Activated CD4-positive, alpha-beta T cell treated with anti-CD3 and anti-CD28 coated beads for 1 hour (primary cell): ENCODE measurements at places on chromosomes 16 and 17.

GRCh38 chr16:74698222-74698621 is 2.4 kb downstream of the MLKL start:
- DNase-seq: no peak

GRCh38 chr17:31549121-31549524 is 157.6 kb downstream of the RAB11FIP4 start:
- DNase-seq: no peak

- DNase-seq: no peak
These were observed 2.7 kb downstream of the MPRIP start for GRCh38 chr17:17044846-17045561.

DNA sequence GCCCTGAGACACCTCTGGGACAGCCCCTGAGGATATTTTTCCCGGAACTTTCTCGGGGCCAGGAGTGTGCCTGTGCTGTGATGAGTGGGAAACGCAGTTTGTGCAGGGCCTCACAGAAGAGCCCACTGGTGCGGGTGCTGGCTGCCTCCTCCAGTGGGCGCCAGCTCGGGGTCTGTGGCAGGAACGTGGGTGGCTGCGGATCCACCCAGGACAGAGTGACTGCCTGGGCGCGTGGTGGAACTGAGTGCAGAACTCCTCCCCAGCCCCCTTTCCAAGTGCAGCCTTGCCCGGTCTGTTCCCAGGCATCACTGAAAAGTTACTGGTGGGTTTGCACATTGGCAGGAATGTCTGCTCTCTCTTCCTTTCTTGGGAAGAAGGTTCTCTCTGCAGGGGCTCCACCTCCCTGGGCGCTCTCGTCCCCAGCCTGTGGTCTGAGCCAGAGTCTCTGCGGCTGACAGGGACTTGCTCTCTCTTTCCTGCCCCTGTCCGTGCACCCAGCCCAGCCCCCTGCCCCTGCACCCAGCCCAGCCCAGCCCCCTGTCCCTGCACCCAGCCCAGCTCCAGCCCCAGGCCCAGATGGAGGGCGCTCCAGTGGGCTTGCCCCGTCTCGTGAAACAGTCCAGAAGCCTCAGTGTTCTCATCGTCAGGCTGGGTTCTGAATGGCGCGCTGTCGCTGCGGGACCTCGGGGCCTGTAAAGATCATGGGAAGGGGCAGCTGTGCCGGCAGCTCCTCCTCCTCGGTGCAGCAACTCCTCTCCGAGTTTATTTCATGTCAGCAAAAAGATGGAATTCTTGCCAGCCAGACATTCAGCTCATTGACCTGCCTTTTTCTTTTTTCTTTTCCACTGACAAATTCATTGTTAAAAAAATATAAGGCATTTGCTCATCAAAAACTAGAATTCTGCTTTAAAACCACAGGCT is 117.5 kb downstream of the BANP start:
- no peak for DNase-seq

GRCh38 chr17:60641126-60641525 is 36.5 kb upstream of the BCAS3 start:
- no peak for DNase-seq

DNA sequence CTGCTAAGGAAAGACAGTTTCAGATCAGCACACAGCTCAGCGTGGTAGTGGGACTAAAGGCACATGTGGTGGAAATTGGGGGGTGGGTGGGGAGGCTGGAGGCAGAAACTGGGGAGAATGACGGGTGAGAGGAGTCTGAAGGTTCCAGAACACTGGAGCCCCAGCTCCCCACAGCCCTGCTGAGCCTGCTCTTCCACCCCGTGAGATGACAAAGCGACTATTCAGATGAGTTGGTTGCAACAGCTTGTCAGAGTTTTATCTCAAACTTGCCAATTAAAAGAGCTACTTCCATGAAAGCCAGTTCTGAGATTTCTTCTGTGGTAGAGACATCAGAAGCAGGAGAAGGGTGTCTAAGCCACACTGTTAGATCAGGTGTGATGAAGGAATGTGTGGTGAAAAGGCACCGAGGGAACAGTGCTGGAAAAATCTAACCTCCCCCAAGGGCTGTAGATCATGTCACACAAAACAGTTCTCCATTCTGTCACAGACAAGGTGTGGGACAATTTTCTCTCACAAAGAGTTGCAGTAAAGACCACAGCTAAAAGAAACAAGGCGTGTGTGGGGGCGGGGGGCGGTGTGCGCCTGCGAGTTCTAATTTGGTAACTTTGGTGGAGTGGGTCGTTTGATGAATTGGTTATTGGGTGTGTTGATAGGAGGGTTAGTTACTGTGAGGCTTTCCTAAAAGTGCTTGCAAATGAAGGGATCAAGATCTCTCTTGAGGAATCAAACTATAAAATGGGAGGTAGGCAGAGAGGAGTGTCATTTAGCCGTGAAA is 39.0 kb downstream of the CCDC182 start:
- no peak for DNase-seq

- DNase-seq: no peak
These were observed 43.7 kb upstream of the GOSR1 start for GRCh38 chr17:30433514-30433913.

DNA sequence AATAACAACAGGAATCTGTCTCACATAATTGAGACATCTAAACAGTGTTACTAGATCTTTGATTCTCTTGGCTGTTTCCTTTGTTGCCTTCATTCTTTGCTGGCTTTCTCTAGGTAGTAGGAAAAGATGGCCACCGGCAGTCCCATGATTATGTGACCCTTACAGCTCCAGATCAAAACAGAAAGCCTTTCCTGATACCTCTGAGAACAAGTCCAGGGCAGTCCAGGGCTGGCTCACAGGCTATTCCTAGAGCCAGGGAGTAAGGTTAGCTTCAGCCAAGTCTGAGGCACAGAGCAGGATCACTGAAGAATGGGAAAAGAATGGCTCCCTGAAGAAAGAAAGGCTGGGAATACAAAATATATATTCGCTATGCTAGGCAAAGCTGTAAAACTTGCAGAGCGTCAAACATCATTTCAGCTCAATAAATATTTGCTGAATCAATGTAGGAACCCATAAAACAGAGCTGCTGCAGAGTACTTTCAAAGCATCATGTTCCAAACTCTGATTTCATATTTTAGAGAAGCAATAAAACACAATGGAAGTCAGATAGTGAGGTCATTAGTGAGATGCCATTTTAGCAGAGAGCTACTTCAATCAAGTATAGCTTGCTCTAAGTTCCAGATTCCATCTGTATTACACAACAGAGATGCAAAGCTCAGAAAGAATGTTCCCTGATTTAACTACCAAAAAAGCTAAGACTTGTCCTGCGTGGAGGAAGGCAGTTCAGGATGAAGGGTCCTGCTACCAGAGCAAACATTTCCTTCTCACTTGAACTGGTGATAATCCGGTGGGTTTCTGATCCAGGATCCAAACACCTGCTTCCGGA is 23.4 kb downstream of the ADAT1 start:
- DNase-seq: no peak

DNA sequence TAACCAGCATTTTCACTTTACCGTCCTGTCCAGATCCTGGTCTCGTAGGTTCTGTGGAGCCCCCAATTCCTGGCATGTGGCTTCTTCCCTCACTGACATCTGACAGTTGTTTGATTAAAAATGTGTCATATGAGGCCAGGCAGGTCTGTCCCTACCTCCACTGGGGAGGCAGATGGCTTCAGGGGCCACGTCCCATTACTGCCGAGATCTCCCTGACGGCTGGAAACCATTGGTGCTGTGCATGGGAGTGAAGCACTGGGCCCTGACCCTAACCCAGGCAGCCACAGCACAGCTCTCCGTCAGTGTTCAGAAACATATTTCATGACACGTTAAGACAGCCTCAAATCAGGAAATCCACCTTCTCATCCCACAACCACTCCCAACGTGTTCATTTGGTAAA is 77.5 kb downstream of the GNAO1 start:
- no peak for DNase-seq

- DNase-seq: peak; percentile 51
These were observed 718 bp downstream of the ATP2A3 start for GRCh38 chr17:3963237-3964201.

DNA sequence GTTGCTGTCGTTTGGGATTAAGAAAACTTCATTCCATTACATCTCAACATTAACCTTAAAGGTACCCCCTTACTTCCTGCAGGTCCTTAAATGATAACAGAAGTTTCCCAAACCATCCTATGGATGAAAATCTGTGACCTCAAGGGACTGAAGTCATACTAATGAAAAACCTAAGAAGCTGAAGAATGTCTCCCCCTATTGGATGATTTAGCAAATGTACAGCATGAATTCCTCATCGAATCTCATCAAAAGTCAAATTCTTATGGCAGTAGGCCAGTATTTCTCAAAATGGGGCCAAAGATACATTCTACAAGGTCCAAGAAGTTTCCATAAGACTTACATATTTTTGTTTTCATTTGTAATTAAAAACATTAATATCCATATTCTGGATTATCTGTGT is 13.5 kb downstream of the SCO1 start:
- no peak for DNase-seq

GRCh38 chr17:77769215-77769614 is 189.3 kb upstream of the TNRC6C start:
- no peak for DNase-seq

DNA sequence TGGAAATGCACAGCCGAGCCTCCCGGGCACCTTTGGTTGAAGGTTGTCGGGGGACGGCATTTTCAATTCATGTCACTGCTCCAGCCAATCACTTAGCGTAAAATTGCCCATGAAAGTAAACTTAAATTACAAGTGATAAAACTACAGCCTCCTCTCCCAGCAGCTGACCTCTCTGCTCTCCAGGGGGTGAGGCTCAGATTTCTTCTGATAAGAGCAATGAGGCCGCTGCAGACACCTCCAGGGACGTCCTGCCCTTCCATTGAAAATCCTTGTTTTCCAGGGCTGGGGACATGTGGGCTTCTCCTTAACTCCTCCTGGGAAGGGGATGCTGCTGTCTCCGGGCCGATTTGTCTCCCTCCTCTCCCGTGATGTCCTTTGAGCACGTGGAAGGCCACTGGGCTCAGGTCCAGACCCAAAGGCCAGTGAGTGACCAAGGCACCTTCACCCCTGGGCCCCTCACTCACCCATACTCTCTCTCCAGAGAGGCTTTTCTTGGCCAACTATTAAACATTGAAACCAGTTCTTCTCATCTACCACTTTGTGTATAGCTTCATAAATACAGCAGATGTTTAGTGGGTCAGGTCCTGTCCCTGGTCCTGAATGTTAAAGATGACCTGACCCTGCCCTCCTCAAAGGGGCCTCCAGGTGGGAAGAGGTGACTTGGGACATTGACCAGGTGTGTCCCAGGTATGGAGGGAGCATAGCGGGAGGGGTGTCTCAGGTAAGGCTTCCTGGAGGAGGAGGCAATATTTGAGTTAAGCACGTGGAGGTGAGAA is 52.3 kb downstream of the MGAT5B start:
- DNase-seq: no peak

DNA sequence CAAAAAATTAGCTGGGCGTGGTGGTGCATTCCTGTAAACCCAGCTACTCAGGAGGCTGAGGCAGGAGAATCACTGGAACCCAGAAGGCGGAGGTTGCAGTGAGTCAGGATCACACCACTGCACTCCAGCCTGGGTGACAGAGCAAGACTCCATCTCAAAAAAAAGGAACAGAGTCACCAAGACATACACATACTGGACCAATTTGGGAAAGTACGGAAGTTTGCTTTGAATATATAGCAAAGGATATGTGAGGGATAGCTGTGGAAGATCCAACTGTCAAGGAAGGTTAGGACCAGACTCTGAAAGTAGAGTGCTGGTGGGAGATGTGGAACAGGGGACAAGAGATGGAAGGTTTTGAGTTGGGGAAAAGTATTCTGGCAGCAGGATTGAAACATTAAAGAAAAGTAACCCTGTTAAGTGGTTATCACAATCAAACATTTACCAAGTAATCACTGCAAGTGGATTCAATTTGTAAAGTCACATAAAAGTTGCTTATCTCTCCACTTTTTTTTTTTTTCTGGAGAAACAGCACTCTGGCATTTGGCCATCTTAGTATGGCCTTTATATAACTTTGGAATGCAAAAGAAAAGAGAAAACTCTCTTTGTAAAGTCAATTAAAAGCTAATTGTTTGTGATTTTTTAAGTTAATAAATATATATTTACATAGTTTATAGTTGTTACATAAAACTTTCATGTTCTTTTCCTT is 259.4 kb upstream of the TBX2 start:
- no peak for DNase-seq

DNA sequence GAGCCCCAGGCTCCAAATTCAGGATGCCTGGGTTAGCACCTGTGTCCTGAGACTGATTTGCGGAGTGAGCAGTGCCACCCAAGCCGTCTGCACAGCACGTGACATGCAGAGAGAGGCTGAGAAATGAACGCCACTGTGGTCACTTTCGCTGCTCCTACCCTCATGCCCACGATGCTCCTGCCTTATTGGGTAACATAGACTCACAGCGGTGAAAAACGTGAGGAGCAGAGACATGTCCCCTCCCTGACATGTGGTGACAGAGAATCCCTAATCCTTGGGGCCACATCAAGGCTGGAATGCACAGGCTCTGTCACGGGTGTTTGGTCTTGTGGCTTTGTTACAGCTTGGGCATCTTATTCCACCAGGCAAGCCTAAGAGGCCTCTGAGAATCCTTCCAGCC is 52.1 kb upstream of the CACNG5 start:
- DNase-seq: no peak

- peak; percentile 35 for DNase-seq
These were observed 542 bp downstream of the CBX4 start for GRCh38 chr17:79838522-79839274.

DNA sequence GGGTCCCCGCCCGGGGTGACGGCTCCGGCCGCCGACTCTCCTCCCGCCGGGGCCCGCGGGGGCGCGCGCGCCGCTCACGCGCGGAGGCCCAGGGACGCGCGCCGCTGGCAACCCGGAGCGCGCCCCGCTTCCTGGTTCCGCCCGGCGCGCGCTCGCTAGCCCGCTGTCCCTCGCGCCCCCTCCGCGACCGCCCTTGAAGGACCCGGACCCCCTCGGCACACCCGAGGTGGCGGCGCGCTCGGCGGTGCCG is at the start of gene STAT5B:
Gene STAT5B, minus strand, starts transcription at position 33 of the 250 bp plus-strand sequence. CDS start 44,264 bp downstream, outside the sequence.
- peak; percentile 46 for DNase-seq

DNA sequence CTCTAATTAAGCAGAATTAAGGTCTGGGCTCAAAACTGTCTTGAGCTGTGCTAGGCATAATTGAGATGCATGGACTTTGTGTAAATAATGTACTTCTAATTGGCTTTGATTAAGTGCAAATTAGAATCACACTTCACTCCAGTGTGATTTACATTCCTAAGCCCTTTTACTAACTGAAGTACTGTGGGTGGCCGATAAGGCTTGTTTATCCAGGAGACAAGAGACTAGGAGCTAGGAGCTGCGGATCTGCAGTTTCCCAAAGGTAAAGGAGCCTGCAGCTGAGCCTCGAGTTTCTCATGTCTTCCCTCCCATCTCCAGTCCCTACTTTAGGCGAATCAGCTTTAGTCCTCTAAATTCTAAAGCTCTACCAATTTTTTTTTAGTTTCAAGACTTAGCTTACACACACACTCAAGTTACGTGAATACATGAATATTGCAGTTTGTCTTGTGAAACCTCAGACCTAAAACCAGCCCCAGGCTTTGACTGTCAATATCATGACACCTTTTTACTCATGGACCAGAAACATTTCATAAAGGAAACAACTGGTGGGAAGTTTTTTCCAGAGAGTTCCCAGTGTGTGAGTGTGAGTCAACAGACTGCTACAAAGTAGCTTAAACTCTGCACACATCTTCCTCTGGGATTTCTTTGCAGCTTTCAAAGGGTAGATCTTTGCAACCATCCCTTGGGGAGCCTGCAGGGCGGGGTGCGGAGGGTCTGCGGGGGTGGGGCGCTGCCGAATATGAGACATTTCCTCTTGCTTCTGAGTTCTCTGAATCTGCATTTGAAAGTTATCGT is 113.9 kb upstream of the TBX2 start:
- no peak for DNase-seq

GRCh38 chr17:45162025-45162687 is 481 bp downstream of the HEXIM2 start:
- no peak for DNase-seq
